ENCODE measurements at places on chromosomes 13 and 19.

DNA sequence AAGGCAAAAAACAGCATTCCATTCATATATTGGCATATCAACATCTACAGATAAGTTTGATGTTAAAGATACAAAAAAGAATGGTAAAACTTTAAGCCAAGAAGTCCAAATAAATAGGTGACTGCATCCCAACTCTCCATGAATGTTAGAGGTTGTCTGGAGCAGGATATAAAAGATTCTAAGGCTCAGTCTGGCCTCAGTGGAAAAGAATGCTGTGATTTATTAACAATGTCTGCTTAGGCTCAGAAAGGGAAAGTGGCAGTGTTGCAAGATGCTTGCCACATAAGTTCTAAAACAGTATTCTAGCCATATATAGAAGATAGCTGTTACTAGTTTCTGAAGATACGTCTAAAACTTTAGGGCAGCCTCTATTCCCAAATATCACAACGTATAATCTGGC, 179.8 kb upstream of the NBEA start:
- no peak for DNase-seq

GRCh38 chr19:41735071-41735600, 20.2 kb upstream of the CEACAM6 start:
- no peak for DNase-seq

DNA sequence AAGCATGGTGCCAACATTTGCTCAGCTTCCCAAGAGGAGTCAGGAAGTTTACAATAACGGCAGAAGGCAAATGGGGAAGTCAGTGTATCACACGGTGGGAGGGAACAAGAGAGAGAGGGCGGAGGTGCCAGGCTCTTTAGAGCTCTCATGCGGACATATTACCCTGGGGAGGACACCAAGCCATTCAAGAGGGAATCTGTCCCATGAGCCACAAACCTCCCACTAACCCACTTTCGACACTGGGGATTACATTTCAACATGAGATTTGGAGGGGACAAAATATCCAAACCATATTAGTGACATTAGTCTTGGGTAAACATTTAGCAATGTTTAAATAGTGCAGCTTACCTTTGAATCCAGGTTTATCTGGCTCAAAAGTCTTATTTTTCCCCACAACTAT, 69.9 kb downstream of the SLAIN1 start:
- no peak for DNase-seq

- no peak for DNase-seq
Measured at GRCh38 chr19:53492153-53492552, 24.6 kb downstream of the ZNF813 start.

DNA sequence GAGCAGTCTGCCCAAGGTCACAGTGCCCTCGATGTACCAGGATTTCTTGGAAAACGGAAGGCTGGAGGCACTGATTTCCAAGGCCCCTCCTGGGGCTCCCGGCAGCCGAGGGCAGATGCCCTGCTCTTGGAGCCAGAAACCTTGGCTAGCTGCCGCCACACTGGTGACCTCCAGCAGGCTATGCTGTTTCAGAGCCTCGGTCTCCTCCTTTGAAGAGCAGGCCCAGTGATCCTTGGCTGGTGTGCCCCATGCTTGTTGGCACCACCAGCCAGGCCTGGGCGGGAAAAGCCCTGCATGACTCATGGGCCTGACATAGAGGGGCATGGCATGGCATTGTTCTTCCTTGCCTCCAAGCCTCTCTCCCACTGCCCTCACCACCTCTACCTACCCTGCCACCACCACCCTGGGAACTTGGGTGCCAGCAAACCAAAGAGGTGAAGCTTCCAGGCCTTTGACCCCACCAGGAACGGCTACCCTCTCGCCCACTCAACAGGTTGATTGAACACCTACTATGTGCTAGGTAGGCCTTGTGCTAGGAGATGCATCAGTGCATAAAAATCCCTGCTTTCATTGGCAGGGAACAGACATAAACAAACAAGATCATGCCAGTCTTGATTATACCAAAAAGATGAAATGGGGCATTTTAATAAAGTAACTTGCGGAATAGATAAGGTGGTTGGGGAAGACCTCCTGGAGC, 1.6 kb upstream of the CLEC11A start:
- DNase-seq = no peak

DNA sequence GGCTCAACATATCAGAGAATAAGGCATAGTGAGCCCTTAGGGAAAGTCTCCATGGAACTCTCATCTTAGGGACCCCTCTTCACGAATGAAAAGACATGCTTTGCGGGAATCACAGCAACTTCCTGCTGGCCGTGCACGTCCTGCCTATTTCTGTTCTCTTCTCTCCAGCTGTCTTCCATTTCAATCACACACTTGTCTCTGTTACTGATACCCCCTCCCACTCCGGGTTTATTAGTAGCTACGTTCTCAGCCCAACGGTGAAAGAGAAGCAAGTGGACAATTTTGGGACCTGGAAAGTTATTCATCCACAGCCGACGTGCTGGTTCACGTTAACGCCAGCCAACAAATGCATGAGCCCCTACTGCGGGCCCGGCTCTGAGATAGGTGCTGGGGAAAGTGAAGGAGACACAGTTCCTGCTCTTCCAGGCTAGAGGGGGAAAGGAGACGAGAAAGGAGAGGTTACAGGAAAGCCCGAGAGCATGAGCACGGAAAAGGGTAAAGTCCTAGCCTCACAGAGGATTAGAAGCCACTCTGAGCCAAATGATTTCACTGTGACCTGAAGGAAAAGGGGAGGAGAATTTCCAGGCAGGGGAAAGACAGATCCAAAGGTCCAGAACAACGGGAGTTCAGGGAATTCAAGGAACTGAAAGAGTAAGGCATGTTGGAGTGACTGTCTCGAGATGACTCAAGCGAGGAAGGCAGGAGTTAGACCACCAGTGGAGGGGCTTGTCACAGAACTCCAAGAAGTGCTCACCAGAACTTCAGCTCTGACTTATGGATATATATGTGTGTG, 81.8 kb upstream of the CLDN10 start:
- DNase-seq = no peak

DNA sequence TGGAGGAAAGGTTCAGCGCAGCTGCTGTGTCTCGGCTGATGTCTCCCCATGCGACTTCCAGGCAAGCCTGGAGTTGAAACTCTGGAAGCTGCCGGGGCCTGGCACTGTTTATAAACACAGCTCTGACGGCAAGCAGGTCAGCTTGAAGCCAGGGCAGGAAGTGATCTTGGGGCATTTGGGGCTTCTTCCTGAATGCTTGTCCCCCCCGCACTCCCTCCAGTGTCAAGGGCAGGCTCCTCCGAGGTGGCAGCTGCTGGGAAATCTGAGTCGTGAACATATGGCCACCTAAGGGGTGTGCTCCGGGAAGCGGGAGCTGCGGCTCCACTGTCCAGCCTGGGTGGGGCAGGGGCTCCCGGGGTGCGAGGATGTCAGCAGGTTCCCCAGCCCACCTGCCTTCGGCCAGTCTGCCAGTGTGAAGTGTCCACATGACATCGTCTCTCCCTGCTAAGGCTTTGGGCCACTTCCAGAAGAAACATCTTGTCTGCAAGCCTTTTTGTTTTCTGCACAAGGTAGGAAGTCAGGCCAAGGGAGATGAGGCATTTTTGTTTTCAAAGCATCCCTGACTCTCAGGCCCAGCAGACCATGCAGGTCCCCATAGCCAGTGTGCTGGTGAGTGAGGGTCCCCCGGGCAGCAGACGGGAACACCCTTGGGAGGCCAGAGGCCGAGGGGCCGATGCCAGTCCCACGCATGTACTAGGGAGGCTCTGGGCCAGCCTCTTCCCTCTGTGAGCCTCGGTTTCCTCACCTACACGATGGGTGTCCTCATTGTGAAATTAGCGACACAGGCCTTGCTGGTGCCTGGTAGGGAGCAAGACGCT, 2.7 kb downstream of the PIAS4 start:
- no peak for DNase-seq

GRCh38 chr19:30222428-30222873, 149.7 kb upstream of the ZNF536 start:
- no peak for DNase-seq

- DNase-seq = no peak
Measured at GRCh38 chr13:99276706-99277105, 18.5 kb upstream of the GPR18 start.

DNA sequence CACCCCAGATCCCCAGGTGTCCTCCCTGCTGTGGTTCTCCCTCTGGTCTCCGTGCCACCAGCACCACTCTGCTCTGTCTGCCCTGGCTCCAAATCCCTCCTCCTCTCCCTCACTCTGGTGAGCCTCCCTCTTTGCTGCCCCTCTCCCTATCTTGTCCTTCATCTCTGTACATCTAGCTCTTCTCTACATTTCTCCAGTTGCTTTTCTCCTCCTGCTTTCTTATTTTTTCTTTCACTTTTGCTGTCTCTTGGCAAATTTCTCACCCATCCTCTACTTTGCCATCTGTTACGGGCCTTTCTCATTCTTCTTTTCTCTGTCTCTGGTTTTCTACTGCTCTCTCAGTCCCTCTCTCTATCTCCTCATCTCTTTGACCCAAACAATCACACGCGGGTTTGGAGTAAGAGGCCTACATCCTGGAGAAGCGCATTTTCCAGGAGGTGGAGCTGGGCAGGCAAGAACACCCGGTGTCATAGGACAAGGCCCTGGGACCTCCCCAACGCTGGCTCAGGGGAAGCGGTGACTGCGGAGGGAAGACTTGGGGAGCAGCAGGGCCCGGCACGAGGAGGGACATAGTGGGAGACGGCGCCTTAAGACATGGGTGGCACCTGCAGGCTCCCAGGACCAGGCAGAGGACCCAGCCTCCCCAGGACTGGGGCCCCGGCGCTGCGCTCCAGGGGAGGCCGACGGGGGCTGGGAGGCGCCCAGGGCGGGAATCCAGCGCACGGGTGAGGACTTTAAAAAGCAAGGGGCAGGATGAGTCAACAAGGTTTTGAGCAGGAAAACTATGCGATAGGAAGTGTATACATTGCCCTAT, 9.9 kb downstream of the ZNF611 start:
- no peak for DNase-seq

DNA sequence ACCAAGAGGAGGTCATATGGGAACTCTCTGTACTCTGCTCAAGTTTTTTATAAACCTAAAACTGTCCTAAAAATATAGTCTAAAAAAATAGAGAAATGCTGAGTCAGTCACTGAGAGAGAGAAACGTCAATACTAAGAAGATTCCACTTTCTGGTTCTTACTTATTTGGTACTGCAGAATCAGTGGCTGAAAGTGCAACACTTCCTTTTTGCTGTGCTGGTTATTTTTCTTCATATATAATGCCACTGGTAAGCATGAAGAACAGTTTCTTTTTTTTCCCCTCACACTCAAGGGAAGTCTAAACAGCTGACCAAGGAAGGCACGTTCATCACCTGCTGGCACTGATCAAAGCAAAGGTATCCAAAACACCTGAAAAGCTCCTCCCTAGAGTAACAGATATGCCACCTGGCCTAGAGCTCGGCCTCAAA, 44.3 kb upstream of the N4BP2L1 start:
- no peak for DNase-seq

DNA sequence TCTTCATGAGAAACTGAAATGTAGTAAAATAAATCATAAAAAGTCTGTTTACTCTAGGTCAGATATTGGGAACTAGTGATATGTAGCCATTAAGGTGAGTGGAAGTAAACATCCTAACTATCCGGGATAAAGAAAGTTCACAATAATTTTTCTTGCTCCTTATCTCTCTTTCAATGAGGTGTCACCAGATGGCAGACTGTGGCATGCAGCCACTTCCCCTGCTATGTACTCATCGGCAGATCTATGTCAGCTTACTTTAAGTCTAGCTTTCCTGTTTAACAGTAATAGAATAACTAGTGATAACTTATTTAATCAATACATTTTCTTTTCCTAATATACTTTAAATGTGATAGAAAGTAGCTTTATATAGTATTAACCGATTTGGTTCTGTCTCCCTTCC, 181.9 kb downstream of the NDFIP2 start:
- no peak for DNase-seq

DNA sequence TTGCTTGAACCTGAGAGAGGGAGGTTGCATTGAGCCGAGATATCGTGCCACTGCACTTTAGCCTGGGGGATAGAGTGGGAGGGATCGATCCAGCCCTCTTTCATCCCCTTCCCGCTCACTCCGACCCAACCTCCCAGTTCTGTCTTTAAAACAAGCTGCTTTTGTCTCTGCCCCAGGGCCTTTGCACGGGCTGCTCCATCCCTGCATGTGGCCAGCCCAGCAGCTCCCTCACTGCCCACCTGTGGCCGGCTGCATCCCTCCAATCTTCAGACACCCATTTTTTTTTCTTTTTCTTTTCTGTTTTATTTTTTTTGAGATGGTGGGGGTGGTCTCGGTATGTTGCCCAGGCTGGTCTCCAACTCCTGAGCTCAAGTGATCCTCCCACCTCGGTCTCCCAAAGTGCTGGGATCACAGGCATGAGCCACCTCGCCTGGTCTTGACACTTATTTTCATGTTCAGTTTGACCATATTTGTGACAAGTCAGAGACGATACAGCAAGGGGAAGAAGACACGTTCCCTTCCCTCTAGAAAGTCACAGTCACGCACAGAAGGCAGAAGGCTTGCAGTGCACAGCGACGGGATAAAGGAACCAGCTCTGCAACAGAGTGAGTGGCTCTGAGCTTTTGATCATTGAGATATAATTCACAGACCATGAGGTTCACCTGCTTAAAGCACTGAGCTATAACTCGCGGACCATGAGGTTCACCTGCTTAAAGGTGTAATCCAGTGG, 31.8 kb downstream of the EFNA2 start:
- no peak for DNase-seq

GRCh38 chr13:42322806-42323205, 50.9 kb downstream of the AKAP11 start:
- no peak for DNase-seq

GRCh38 chr19:46791944-46792343, 3.5 kb upstream of the SLC1A5 start:
- DNase-seq = no peak

DNA sequence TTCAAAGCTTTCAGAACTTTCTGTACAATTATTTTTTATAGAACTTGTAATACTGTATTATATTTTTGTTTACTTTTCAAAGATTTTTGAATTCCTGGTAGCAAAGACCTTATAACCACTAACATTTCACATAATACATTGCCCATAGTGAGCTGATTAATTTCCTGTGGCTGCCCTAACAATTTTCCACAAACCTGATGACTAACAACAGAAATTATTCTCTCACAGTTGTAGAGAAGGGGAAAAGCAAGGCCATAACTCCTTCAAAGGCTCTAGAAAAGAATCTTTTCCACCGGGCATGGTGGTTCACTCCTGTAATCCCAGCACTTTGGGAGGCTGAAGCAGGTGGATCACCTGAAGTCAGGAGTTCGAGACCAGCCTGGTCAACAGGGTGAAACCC, 19.1 kb downstream of the KLF12 start:
- no peak for DNase-seq

GRCh38 chr19:48043675-48044258, at the start of gene CABP5:
Gene CABP5 (minus strand): TSS chr19:48044079. CDS start chr19:48043922, 157 bp downstream.
- no peak for DNase-seq

- no peak for DNase-seq
Measured at GRCh38 chr19:54391589-54392061, 23.6 kb upstream of the TTYH1 start.

GRCh38 chr13:74695021-74695800, 561.0 kb upstream of the KLF12 start:
- DNase-seq = no peak

Measured in NCI-H1417 (cell line).